ENCODE measurements at places on chromosomes 4 and X.

DNA sequence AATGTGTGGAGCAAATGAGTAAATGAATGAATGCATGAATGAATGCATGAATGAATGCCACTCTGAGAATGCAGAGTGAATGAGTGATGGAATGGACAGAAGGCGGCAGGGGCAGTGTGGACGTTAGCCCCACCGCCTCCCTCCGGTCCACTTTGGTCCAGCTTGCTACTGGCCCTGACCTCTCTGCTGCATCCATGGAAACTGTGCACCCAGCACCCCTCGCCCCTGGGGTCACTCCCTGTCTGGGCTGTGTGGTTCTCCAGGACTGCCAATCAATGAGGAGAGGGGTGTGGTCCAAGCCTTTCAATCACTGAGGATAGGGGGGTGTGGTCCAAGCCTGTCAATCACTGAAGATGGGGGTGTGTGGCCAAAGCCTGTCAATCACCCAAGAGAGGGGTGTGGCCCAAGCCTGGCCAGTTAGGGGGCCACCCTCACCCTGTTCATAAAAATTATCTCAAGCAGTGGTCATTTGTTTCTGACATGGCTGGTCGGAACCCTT lies 39.2 kb upstream of the ASMTL start:
- DNase-seq: peak; percentile 31

DNA sequence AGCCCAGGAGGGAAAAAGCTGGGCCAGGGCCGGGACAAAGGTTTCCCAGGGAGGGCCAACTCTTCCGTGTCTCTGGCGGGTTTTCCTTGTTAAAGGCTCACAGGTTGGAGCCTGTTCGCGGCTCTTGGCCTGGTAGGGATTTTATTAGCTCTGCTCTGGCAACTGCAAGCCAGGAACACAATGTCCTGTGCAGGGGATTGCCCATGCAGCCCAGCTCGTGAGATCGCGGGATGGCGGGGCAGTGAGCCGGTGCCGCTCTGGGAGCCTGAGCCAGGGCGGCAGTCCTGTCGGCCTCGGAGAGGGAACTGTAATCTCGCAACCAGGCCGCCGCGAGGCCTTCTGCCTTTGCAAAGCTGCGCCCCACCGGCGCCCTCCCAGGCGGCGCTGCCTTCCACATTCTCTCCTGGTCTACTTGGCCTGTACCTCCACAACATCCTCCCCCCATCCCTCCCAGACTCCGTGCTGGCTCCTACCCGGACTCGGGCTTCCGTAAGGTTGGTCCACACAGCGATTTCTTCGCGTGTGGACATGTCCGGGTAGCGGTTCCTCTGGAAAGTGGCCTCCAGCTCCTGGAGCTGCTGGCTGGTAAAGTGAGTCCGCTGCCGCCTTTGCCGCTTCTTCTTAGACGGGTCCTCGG lies 2.1 kb downstream of the PITX2 start:
- DNase-seq: no peak

GRCh38 chrX:30981968-30982367 lies 89.9 kb downstream of the FTHL17 start:
- peak; percentile 10 for DNase-seq

DNA sequence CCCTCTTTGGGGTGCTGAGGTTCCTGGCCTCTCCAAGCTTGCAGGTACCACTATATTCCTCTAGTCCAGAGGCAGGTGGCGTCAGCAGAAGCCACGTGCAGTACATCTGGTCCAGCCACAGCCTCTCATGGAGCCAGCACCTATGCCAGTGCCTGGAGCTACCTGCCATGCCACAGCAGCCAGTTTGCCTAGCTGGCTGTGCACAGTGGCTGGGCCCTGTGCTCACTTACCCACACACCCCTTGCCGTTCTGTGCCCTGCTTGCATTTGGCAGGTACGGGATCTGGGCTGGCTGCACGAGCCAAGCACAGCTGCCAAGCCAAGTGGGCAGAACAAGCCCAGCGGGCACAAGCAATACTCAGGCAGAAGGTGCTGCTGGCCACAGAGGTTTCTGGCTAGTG lies 601.1 kb downstream of the EPHA5 start:
- no peak for DNase-seq

GRCh38 chr4:110854021-110854678 lies 231.3 kb upstream of the PITX2 start:
- DNase-seq: no peak

DNA sequence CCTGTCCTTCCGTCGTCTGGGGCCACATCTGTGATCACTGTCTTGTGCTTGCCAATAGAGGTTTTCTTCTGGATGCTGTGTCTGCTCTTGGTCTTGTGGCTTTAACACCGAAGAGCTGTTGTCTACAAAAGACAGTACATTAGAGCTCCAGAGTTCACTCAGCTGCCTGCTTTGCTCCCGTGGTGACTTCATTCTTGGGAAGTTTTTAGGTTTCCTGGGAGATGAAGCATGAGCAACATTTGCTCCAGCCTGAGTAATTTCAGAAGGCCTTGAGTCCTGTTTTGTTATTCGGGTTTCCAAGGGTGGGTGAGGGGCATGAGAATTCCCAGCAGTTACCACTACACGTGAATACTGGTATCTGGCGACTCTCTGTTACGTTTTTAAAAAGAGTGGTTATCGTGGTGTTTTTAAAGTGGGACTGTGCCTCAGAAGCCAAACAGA lies 189.2 kb downstream of the SHROOM3 start:
- no peak for DNase-seq

DNA sequence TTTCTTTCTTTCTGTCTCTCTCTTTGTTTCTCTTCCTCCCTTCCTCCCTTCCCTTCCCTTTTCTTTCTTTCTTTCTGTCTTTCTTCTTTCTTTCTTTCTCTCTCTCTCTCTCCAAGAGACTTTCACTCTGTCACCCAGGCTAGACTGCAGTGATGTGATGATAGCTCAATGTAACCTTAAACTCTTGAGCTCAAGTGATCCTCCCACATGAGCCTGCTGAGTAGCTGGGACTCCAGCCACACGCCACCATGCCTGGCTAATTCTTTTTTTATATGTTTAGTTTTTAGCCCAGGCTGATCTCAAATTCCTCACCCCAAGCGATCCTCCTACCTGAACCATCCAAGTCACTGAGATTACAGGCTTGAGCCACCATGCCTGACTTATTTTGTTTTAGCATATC lies 64.3 kb upstream of the EMCN start:
- no peak for DNase-seq

DNA sequence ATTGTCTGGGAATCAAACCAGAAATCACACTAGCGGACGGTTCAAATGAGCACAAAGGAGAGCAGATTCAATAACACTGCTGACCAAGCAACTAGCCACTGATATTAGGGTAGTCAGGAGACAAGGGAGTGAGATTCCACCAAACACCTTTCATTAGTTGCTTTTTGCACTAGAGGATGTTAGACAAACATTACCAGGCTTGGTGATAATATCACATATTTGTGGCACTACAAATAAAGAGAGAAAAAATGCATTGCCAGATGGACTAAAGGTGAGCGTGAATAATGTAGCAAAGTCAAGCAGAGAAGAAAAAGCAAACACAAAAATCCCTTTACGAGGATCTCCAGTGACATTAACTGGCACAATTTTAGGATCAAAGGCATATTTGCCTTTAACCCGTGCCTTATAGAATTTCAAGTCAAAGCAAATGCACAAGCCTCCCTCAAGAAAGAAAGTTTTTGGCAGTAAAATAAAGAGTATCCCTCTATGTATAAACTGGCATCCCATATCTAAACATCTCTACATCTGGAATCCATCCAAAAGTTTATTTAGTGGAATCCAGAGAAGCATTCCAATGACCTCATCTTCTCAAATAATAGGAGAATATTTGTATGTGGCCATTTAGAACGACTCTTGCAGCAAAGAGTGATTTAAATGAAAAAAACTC lies 290.9 kb downstream of the KCTD8 start:
- DNase-seq: no peak

DNA sequence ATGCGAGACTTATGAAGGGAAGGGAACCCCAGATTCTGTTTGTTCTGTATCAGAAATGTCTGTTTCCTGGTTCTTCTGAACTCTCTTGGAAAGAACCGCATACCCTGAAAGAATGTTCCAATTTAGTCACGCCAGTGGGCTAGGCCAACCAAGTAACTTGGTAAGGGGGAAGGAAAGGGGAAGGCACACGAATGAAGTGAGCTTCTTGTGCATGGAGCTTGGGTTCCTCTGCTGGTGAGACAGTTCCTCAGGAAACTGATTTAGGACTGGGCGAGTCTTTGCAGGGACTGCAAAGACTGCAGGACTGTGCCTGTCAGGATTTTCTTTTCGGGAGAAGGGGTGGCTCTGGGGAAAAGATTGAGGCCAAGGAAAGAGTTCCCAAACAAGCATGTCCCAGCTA lies 35.6 kb downstream of the FRMPD3 start:
- no peak for DNase-seq

GRCh38 chrX:154029439-154029838 lies 9.7 kb upstream of the IRAK1 start:
- no peak for DNase-seq

DNA sequence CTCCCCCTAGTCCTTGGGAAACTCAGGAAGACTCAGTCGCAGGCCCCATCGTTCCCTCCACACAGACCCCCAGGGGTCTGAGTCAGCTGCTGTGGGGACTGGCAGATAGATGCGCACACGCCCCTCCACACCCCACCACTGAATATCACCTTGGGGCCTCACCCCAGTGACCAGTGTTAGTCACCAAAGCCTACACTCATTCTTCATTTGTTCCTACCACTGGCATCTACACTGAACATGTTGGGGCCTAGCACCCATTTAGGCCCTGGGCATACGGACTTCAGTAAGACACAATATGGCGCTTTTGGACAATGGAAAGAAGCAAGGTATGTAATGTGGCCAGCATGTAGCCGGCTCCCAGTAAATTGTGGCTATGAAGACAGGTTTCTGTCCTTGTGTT lies 154.1 kb upstream of the PJA1 start:
- no peak for DNase-seq
